ENCODE measurements at places on chromosomes 6 and 20.

- no peak for DNase-seq
These were observed 14.7 kb downstream of the IPCEF1 start for GRCh38 chr6:154341871-154342270.

GRCh38 chr20:878511-879307 lies 37.4 kb downstream of the ANGPT4 start:
- no peak for DNase-seq

- DNase-seq = no peak
These were observed 534 bp downstream of the ZNF76 start for GRCh38 chr6:35259948-35260590.

DNA sequence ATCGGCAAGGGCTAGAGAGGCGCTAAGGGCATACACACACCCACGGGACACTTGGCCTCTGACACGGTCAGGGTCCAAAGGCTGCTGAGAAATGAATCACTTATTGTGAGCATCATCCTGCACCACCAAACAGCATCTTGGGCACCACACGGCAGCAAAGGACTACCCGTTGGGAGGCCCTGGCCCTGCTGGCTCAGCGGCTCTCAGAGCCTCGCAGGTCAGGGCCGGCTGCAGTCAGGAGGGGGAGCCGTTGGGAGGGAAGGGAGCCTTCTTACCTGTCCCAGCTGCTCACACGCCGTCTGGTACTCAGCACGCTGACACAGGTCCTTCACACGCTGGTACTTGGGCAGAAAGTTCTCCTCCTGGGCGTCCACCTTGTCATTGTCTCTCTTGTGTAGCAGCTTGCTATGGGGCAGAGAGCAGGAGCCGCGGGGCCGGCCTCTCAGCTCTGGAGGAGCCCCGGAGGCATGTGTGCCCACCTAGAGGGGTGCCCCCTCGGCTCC lies 109.0 kb downstream of the SULF2 start:
- DNase-seq = no peak

DNA sequence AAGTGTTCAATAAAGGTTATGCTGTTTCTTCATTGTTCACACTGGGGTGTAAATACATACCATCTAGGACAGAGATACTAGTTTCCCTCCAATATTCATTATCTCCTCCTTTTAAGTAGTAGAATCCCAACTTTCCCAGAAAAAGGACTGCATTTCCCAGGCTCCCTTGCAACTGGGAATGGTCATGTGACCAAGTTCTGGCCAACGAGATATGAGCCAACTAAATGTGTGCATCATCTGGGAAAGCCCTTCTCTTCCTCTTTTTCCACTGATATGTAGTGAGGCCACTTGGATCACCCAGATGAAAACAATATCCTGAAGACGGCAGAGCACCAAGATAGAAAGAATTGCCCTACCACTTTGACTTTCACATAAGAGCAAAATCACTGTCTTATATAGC lies 97.9 kb upstream of the PTPRT start:
- no peak for DNase-seq

GRCh38 chr6:105431226-105431625 lies 28.3 kb upstream of the PREP start:
- DNase-seq = no peak
